Fibroblast of lung (primary cell): ENCODE measurements at places on chromosomes 11 and 22. TPM values are rescaled to one million over a fixed set of nuclear protein-coding genes. Genes with fewer than 3 reads are reported as not detected.
A peak's percentile ranks its signal among the peaks of the same experiment; 100 is the strongest.

The NEFH gene
- 0.17 and 0.26 TPM in 2 replicates for total RNA-seq

- H3K27ac ChIP-seq, result no peak overlapping the region
- H3K4me1 ChIP-seq, result no peaks in the 10 kb centered on the region
- H3K4me3 ChIP-seq, result no peak overlapping the region
- H3K36me3 ChIP-seq, result no peaks in the 10 kb centered on the region
- H3K27me3 ChIP-seq, result no peaks in the 10 kb centered on the region
- DNase-seq, result no peak
Observed at GRCh38 chr11:116339306-116340098, 433.3 kb downstream of the BUD13 start.

DNA sequence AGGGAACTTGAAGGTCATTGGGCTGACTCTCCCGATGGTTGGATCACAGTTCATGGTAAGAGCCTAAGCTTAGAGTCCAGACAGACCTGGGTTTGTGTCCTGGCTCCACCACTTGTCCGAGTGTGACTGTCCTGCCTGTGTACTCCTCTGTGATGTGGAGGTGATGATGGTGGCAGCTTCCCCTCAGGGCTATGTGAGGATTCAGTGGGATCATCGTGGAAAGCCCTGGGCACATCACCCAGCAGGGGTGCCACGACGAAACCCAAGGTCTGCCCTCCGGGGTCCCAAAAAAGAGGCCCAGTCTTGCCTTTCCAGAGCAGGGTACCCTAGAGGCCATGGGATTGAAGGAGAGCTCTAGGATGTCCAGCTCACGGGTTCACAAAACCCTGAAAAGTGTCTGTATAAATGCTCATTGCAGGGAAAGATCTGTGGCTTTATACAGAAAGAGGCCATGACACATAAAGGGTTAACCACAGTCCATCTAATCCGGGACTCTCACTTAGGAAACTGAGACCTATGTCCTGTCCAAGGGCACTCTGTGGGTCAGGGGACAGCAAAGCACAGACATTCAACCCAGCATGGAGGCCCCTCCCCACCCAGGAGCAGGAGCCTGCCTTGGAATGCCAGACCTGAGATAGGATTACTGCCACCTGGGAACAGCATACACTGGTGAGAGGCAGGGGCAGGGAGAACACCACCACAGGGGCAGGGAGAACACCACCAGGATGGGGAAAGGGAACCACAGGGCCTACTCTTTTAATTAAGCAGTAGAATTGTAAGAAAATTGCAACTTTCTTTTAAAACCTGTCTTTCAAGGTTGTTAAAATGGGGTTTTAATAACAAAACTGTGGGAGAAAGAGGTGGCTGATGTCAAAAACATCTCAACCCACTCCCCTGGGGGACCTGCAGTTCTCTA is 51.3 kb downstream of the IGLL5 start:
- DNase-seq, result no peak
- no peaks in the 10 kb centered on the region for H3K4me1 ChIP-seq
- no peak overlapping the region for H3K4me3 ChIP-seq
- no peaks in the 10 kb centered on the region for H3K27me3 ChIP-seq
- H3K27ac ChIP-seq, result no peak overlapping the region
- H3K36me3 ChIP-seq, result no peaks in the 10 kb centered on the region

DNA sequence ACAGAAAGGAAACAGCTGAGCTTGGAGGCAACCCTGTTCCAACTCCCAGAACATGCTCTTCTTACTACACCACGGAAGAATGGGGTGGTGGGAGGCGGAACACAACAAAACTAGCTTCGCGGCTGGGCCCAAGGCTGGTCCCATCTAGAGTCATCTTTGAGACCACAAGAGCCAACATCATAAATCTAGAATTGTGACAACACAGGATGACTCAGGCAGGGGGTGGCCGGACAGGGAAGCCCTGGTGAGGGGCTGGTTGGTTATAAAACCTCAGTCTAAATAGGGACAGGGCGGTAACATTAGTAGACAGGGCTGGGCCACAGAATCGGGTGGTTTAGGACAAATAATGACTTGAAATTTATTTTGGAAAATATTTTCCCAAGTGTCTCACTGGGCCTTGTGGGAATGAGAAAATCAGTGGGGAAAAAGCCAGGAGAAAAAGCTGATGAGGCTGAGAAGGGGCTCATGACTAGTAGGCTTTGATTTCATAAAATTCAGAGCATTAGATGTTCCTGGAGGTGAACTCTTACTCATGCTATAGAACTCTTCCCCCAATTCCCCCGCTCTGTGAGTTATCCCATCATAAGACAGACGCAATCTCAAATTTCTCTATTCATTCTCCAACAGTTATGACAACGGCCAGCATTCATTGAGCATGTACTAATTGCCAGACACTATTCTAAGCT is 151.8 kb upstream of the TIMP3 start:
- peak; percentile 86 for DNase-seq
- H3K4me3 ChIP-seq, result no peak overlapping the region
- peaks cover 2% of the 10 kb centered on the region for H3K4me1 ChIP-seq
- no peaks in the 10 kb centered on the region for H3K36me3 ChIP-seq

DNA sequence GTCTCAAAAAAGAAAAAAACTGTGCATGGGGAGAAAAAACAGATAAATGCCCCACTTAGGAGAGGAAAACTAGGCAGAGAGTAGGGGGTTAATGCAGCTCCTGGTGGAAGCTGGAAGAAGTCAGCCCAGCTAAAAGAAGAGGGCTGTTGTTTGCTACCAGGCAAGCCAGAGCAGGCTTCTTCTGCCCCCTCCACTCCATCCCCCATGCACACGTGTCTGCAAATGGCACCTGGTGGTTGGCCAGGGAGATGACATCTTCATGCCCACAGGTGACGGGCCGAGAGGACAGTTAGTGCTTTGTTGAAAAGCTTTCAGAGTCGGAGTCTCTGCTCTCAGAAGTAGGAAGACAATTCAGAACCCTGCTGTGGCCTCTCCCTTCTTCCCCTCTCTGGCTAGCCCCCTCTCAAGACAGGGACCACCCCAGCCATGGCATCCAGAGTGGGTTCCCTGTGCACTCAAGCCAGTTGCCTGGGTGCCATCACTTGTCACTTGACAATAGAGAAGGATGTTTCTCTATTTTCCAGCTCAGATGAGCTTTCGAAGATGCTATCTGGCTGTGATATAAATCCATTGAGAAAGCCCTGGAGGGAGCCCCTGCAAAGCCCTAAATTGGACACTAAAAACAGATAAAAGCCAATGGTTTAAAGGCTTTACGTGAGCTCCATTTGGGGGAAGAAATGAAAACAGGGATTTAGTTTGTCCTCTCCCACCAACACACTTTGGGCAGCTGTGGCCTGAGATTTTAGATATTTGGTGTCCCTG is 142.0 kb downstream of the TRIM29 start:
- H3K27ac ChIP-seq, result no peak overlapping the region
- H3K27me3 ChIP-seq, result peaks cover 2% of the 10 kb centered on the region
- DNase-seq, result no peak
- no peak overlapping the region for H3K4me3 ChIP-seq
- H3K36me3 ChIP-seq, result no peaks in the 10 kb centered on the region

DNA sequence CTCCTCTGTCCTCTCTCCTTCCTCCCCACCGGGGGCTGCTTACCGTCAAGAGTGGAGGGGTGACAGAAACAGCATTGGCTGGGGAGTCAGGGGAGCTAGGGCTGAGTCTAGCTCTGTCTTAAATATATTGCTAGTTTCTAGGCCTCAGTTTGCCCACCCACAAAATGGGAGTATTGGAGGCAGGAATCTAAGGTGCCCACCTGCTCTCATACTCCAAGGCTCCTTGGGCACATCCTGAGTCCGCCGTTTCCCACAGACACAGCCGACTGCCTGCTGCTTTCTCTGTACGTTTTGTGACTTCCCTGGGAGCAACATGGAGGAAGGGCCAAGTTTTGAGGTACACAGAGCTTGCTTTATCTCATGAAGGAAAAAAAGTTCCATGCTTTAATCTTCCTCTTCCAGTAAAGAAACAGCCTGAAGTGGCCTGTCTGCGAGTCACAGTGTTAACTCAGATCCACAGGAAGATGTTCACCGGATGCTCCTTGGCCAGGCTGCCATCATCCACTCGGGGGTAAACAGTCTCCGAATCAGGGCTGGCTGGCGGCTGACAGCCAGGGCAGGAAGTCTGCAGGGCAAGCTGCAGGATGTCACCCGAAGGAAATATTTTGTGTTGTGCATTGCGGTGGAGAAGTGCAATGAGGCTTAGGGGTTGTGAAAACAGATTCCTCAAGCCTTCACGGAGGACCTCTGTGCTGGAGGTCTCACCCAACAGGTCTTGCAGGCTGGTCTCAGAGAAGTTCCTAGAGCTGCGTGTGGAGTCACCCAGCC is 11.0 kb upstream of the CERK start:
- peak; percentile 45 for DNase-seq
- no peaks in the 10 kb centered on the region for H3K27me3 ChIP-seq
- no peak overlapping the region for H3K27ac ChIP-seq
- H3K4me3 ChIP-seq, result no peak overlapping the region

DNA sequence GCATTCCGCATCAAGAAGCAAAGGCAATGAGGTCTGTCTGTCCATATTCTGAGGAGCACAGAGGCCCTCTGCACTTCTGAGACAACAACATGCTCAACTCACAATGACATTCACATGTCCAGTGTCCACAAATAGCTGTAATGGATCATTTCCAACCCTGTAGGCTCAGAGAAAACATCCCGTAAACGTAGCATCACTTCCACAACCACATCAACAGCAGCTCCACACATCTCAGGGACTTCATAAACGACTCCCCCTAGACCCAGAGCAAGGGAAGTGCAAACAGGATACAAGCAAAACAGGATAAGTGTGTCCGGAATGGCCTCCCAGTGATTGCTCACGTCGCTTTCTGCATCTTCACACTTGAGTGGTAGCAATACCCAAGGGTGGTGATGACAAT is 100.2 kb downstream of the SYN3 start:
- no peak for DNase-seq
- H3K27me3 ChIP-seq, result no peaks in the 10 kb centered on the region
- no peak overlapping the region for H3K27ac ChIP-seq
- H3K4me1 ChIP-seq, result no peaks in the 10 kb centered on the region

DNA sequence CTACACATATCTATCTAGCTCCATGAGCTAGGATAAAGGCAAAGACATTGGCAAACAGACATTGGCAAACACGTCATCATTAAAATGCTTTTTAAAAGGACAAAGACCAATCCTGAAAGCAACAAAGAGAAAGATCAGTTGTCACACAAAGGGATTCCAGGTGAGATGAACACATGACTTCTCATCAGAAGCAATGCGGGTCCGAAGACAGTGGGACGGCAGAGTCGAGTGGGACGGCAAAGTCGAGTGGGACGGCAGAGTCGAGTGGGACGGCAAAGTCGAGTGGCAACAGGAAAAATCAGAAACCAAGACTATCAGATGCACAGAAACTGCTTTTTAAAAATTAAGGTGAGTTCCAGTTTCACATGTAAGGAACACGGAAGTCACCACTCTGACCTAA is 609.5 kb downstream of the BRD1 start:
- no peaks in the 10 kb centered on the region for H3K36me3 ChIP-seq
- H3K4me3 ChIP-seq, result no peak overlapping the region
- no peak overlapping the region for H3K27ac ChIP-seq
- DNase-seq, result no peak

- no peaks in the 10 kb centered on the region for H3K27me3 ChIP-seq
- no peaks in the 10 kb centered on the region for H3K4me1 ChIP-seq
- DNase-seq, result no peak
- H3K36me3 ChIP-seq, result no peaks in the 10 kb centered on the region
Observed at GRCh38 chr11:90284171-90284570, 61.3 kb upstream of the CHORDC1 start.

DNA sequence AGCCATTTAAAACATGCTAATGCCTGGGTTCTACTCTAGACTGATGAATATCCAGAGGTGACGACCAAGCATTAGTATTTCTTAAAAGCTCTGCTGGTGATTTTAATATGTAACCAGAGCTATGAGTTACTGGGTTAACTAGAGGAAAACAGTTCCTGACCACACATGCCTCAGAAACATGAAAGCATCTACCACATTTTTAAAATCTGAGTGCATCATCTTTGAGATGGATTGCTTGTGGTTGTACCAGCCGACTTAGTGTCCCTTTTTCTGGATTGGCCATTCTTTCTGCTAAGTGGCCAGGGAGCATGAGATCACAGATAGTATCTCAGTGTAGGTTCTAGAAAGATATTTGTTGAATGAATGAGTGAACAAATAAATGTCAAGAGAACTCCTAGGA is 152.4 kb downstream of the NTM start:
- H3K4me3 ChIP-seq, result no peak overlapping the region
- H3K36me3 ChIP-seq, result no peaks in the 10 kb centered on the region
- H3K27ac ChIP-seq, result no peak overlapping the region
- no peaks in the 10 kb centered on the region for H3K4me1 ChIP-seq
- H3K27me3 ChIP-seq, result no peaks in the 10 kb centered on the region

GRCh38 chr11:2221591-2221990 is 48.8 kb downstream of the ASCL2 start:
- H3K27me3 ChIP-seq, result no peaks in the 10 kb centered on the region
- H3K4me1 ChIP-seq, result no peaks in the 10 kb centered on the region
- no peak overlapping the region for H3K4me3 ChIP-seq
- H3K27ac ChIP-seq, result no peak overlapping the region

DNA sequence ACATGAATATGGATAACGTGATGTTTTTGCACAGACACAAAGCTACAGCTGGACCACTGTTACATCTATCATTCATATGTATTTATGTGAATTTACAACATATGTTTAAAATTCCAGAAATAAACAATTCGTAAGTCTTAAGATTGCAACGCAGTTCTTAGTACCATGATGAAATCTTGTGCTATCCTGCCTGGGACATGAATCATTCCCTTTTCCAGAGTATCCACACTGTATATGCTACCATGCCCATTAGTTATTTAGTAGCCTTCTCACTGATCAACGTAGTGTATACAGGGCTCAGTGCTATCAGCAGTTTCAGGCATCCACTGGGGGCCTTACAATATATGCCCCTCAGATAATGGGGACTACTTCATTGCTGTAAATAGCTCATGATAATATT is 4.3 kb downstream of the ATL3 start:
- H3K4me1 ChIP-seq, result peaks cover 27% of the 10 kb centered on the region
- peak overlapping the region; percentile 65 for H3K27ac ChIP-seq
- no peak overlapping the region for H3K4me3 ChIP-seq
- peak; percentile 93 for DNase-seq
- H3K27me3 ChIP-seq, result no peaks in the 10 kb centered on the region

GRCh38 chr11:125512106-125512505 is 16.0 kb upstream of the FEZ1 start:
- H3K4me3 ChIP-seq, result no peak overlapping the region
- no peak for DNase-seq
- no peaks in the 10 kb centered on the region for H3K27me3 ChIP-seq
- no peaks in the 10 kb centered on the region for H3K4me1 ChIP-seq
- no peaks in the 10 kb centered on the region for H3K36me3 ChIP-seq

GRCh38 chr22:46657996-46658947 is 38.1 kb downstream of the GRAMD4 start:
- no peaks in the 10 kb centered on the region for H3K36me3 ChIP-seq
- no peaks in the 10 kb centered on the region for H3K27me3 ChIP-seq
- no peaks in the 10 kb centered on the region for H3K4me1 ChIP-seq
- DNase-seq, result no peak
- H3K4me3 ChIP-seq, result no peak overlapping the region

GRCh38 chr22:44256085-44256484 is 56.7 kb downstream of the SHISAL1 start:
- H3K36me3 ChIP-seq, result no peaks in the 10 kb centered on the region
- H3K27me3 ChIP-seq, result peaks cover 6% of the 10 kb centered on the region
- no peak overlapping the region for H3K27ac ChIP-seq
- no peak overlapping the region for H3K4me3 ChIP-seq

- H3K27ac ChIP-seq, result peak overlapping the region; percentile 89
- peaks cover 6% of the 10 kb centered on the region for H3K36me3 ChIP-seq
- no peaks in the 10 kb centered on the region for H3K27me3 ChIP-seq
- DNase-seq, result peak; percentile 69
Observed at GRCh38 chr11:9576701-9577381, 3.4 kb downstream of the WEE1 start.
